ENCODE measurements at places on chromosomes 12 and 14.

GRCh38 chr14:40682131-40682913 is 924.4 kb upstream of the LRFN5 start:
- no peak for DNase-seq

DNA sequence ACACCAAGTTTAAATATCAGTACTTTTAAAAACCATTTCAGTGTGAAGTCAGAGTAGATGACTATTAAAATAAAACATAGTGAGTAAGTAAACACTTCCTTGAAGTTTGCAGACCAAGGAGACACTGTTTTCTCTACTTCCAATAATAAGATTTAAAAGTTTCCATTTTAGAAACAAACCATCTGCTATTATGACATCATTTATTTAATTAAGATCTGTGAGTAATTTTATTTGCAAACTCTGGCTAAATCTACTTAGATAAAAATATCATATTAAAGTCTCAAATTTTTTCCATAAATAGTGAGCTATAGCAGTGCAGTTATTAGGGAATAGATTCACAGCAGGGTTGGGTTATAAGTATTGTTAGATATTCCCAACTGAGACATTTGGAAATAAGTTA is 1267.0 kb upstream of the FLRT2 start:
- DNase-seq, result no peak

DNA sequence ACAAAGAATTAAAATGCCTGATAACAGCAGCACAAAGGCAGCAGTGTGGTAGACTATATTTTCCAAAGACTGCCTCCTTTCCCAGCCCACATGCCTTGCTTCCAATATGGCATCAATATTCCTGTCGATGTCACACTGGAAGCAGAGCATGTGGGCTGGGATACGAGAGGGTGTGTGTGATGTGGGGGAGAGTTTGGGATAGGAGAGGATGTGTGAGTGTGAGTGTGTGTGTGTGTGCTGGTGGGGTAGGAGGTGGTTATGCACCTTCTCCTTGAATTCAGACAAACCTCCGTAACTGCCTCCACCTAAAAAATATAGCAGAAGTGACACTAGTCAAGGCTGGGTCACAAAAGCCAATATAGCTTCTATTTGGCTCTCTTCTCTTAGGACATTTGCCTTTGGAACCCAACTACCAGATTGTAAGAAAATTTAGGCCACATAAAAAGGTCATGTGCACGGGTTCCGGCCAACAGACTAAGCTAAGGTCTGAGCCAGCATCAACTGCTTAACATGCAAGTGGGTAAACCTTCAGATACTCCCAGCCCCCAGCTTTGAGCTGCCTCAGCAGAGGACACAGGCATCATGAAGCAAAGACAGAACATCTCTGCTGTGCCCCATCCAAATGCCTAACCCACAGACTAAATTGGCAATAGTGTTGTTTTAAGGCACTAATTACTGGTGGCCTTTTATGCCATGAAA is 29.5 kb downstream of the SPPL3 start:
- DNase-seq, result no peak

- DNase-seq, result peak; percentile 89
Observed at GRCh38 chr12:93229494-93230325, 148.0 kb upstream of the NUDT4 start.

DNA sequence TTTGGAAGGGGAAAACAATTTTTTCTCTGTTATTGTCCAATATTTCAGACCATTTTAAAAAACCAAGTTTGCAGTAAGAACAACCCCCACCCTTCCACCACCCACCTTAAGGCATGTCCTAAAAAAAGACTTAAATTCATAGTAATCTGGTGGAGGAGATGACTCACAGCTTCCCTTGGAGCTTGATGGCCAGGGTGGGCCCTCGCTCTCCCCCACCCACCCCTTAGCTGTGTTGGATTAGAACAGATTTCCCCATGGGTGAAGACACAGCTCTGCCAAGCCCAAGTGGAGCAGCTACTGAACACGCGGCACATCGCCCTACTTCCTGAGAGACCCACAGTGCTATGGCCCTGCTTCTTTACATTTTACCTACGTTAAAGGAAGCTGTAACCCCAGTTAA is 140.3 kb downstream of the GCH1 start:
- peak; percentile 41 for DNase-seq

- DNase-seq, result peak; percentile 29
Observed at GRCh38 chr12:30420561-30420960, 275.1 kb downstream of the IPO8 start.

DNA sequence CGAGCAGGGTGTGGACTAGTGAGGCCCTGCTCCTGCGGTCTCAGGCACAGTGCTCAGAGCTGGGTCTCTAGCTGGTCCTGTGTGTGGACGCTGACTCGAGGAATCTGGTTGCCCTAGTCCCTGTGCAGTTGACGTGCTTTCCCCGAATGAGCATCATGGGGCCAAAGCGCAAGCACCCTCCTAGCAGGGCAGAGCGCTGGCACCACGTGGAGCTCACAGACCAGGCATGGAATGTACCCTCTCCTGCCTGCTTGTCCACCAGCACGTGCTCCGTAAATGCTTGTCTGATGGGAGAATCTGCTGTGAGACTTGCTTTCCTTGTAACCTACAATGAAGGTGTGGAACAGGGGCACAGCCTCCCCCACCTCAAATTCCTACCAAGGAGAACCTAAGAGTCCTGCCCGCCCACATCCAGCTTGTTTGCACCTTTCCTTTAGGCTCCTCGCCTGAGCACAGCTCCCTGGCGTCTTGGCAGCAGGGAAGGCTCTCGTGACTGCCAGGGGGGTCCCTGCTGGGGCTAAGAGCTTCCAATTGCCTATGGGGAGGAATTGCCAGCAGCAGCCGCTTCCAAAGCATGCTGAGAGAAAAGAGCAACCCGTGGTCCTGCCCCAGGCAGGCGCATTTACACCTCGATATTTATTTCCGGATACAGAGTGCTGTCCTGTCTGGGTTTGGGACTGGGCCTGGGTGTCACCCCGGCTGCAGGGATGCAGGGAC is 125.0 kb downstream of the PIWIL1 start:
- DNase-seq, result no peak

DNA sequence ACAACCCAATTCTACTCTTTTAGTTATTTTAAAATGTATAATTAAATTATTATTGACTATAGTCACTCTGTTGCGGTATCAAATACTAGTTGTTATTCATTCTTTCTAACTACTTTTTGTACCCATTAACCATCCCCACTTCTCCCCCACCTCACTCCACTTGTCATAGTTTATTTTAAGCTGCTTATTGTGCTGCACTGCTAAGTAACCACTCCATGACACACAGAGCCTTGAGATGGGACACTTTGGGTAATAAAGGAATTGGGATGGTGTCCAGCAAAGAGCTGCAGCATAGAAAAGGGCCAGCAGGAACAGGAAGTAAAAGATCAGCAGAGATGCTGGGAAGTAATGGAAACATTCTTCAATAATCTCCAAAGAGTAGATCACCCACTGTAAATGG is 123.0 kb downstream of the RPS29 start:
- no peak for DNase-seq

GRCh38 chr12:49888461-49889151 is 15.1 kb downstream of the FAIM2 start:
- no peak for DNase-seq

Measured in fibroblast of skin of abdomen (primary cell).